ENCODE measurements at places on chromosomes 6 and 20. TPM values are rescaled to one million over a fixed set of nuclear protein-coding genes. Genes with fewer than 3 reads are reported as not detected.

DNA sequence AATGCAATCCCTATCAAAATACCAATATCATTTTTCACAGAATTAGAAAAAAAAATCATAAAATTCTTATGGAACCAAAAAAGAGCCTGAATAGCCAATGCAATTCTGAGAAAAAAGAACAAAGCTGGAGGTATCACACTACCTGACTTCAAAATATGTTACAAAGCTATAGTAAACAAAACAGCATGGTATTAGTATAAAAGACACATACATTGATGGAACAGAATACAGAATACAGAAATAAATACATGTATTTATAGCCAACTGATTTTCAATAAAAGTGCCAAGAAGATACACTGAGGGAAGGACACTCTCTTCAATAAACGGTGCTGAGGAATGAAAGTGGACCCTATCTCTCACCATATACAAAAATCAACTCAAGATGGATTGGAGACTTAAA is 28.7 kb upstream of the AKAP12 start:
- H3K4me1 ChIP-seq: no peaks in the 10 kb centered on the region
- H3K36me3 ChIP-seq: no peaks in the 10 kb centered on the region
- no peak overlapping the region for H3K27ac ChIP-seq
- no peak for DNase-seq

- no peak overlapping the region for H3K4me3 ChIP-seq
- no peaks in the 10 kb centered on the region for H3K27me3 ChIP-seq
- no peaks in the 10 kb centered on the region for H3K36me3 ChIP-seq
Measured at GRCh38 chr6:23633996-23634395, 492.0 kb upstream of the NRSN1 start.

- peak within 1 kb of the TSS; percentile 93 for H3K27ac ChIP-seq
- peak within 1 kb of the TSS; percentile 85 for H3K4me3 ChIP-seq
- no peaks in the 10 kb centered on the region for H3K36me3 ChIP-seq
- DNase-seq: peak; percentile 85
- H3K27me3 ChIP-seq: no peaks in the 10 kb centered on the region
Measured at GRCh38 chr20:62938105-62938888, at the start of gene GID8. GID8 (plus strand) TSS chr20:62938147; CDS start chr20:62941503, 3,356 bp downstream.

DNA sequence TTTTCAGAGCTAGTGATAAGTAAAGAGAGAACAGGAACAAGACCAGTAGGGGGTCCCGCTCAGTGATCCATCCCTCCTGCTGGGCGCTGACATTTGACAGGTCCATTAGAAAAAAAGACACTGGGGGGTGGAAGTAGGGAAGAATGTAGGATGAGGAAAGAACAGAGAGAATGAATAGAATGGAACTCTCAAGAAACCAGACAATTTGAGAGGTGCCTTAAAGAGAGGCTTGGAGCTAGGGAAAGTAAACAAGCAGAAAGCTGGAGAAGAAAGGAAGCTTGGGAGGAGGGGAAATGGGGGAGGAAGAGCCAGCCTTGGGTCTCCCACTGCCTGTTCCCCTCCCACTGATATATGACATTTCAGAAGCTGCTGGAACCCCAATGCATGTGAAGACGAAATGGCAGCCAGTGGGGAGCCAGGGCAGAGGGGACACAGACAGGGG is 8.4 kb downstream of the GABBR1 start:
- no peak overlapping the region for H3K27ac ChIP-seq
- H3K27me3 ChIP-seq: no peaks in the 10 kb centered on the region
- peaks cover 24% of the 10 kb centered on the region for H3K4me1 ChIP-seq
- H3K4me3 ChIP-seq: no peak overlapping the region
- peaks cover 17% of the 10 kb centered on the region for H3K36me3 ChIP-seq

DNA sequence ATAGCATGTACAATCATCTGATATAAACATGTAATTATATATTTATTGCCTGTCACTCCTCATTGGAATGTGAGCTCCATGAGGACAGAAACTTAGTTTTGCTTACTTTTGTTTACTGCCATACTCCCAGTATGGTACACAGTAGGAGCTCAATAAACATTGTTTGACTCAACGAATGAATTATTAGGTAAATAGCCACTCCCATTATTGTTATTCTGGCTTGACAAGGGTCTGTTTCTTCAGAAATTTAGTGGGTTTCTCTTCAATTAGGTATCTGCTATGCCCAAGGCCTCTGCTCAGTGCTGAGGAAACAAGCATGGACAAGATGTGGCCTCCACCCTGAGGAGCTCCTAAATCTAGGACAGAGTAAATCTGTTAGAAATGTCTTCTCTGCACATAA is 6.3 kb downstream of the BCL2L1 start:
- H3K27ac ChIP-seq: peak overlapping the region; percentile 99
- DNase-seq: no peak
- H3K4me3 ChIP-seq: peak overlapping the region; percentile 85
- peaks cover 87% of the 10 kb centered on the region for H3K4me1 ChIP-seq
- no peaks in the 10 kb centered on the region for H3K36me3 ChIP-seq

- no peak for DNase-seq
- H3K4me1 ChIP-seq: peaks cover 17% of the 10 kb centered on the region
- H3K27ac ChIP-seq: no peak overlapping the region
- H3K36me3 ChIP-seq: no peaks in the 10 kb centered on the region
Measured at GRCh38 chr6:111789598-111789997, 83.7 kb downstream of the FYN start.

DNA sequence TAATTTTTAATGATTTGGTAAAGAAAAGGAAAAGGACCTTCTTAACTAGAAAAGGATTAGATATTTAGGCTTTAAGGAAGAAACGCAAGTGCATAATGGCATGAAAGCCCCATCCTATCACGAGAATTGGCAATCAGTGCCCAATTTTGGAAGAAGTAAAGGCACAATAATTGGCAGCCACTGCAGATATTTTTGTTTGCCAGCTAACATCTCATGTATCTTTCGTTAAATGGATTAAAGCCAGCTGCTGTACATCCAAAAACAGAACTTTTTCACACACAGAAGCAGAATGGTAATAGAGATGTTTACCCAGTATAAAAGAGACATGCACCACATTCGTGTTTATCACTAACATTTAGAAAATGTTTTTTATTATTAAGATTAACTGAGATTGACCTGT is 180.3 kb downstream of the C6orf118 start:
- no peak overlapping the region for H3K4me3 ChIP-seq
- H3K36me3 ChIP-seq: no peaks in the 10 kb centered on the region
- DNase-seq: no peak
- H3K4me1 ChIP-seq: no peaks in the 10 kb centered on the region

DNA sequence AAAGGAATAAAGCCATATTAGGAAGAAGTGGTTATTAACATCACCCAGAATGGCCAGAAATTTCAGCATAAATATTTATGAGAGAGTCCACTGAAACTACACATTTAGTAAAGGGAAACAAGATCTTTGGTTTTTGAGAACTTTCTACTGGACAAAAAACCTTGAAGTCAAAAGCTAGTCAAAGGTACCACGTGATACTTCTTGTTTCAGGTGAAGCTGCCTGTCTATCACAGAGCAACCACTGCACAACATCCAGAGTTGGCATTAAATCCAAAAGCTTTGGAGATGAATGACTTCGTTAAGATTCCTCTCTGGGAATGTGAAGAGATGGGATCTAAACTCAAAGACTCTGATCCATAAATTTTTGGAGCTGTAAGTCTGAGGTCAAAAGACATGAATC is 137.0 kb downstream of the KCNQ5 start:
- no peaks in the 10 kb centered on the region for H3K36me3 ChIP-seq
- H3K4me1 ChIP-seq: no peaks in the 10 kb centered on the region
- H3K4me3 ChIP-seq: no peak overlapping the region
- H3K27me3 ChIP-seq: no peaks in the 10 kb centered on the region

DNA sequence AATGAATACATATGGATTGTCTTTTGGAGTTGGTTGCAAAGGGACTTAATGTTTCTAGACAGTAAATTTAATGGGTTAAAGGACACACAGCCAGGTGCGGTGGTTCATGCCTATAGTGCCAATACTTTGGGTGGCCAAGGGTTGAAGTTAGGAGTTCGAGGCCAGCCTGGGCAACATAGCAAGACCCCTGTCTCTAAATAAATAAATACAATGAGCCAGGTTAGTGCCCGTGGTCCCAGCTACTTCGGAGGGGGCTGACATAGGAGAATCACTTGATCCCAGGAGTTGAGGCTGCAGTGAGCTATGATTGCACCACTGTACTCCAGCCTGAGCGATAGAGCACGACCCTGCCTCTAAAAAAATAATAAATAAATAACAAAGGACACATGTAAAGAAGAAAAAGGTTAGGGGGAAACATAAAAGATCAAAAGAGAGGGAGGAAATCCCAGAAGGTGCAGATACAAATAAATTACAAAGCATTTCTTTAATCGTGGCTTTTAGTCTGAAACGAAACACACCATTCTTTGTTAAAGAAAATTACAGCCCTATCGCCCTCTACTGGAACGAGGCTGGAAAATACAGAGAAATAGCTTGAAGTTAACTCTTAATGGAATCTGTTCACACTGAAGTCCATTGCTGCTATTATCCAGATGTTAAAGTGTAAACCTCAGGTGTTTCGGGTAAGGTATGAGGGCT is 42.6 kb upstream of the SCML4 start:
- peaks cover 20% of the 10 kb centered on the region for H3K36me3 ChIP-seq
- no peaks in the 10 kb centered on the region for H3K4me1 ChIP-seq
- no peaks in the 10 kb centered on the region for H3K27me3 ChIP-seq

DNA sequence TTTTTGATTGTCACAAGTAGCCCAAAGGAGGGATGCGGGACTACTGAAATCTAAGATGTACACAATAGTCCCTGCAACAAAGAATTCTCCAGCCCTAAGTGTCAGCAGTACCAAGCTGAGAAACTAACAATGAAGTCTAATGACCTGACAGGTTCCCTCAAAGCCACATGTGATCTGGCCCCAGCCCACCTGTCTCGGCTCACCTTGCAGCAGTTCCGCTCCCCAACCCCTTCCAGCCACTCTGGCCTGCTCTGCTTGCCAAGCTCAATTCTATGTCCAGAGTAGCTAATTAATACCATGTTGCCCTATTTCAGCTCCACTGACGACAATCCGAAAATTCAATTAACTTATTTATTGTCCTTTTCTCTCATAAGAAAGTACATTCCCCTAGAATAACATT is 72.1 kb downstream of the ZMYND8 start:
- no peaks in the 10 kb centered on the region for H3K27me3 ChIP-seq
- peaks cover 97% of the 10 kb centered on the region for H3K36me3 ChIP-seq

- no peak overlapping the region for H3K27ac ChIP-seq
- no peak for DNase-seq
Measured at GRCh38 chr20:63502671-63503172, 3.8 kb upstream of the EEF1A2 start.

GRCh38 chr6:15505463-15505918 is 157.3 kb downstream of the DTNBP1 start:
- H3K27ac ChIP-seq: peak overlapping the region; percentile 29
- H3K36me3 ChIP-seq: peaks cover 2% of the 10 kb centered on the region
- H3K4me3 ChIP-seq: no peak overlapping the region

- peaks cover 45% of the 10 kb centered on the region for H3K4me1 ChIP-seq
- H3K4me3 ChIP-seq: no peak overlapping the region
- H3K36me3 ChIP-seq: no peaks in the 10 kb centered on the region
- no peaks in the 10 kb centered on the region for H3K27me3 ChIP-seq
Measured at GRCh38 chr6:6694825-6695624, 106.5 kb downstream of the LY86 start.

DNA sequence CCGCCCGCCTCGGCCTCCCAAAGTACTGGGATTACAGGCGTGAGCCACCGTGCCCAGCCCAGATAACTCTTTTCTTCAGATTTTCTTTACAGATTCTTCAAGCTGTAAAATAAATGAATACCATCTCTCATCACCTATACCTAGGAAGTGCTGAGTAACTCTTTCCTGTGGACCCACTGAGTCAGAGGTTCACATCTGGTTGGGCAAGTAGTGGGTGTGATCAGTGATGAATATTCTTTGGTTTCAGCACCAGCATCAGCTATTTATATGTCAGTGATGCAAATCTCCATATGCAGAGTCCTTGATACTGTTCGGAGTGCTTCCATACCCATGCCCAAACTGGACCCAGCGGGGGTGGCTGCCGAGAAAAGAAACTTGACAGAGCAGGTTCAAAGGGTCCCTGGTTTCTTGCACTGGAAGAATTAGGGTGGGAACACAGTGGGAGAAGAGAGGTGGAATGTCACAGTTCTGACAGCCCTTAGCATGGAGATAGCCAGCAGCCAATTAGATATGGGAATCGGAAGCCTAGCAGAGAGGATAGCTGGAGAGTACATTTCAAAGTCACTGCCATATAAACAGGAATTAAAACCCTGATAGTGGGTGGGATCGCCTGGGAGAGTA is 64.9 kb upstream of the DDR1 start:
- no peaks in the 10 kb centered on the region for H3K36me3 ChIP-seq
- H3K27ac ChIP-seq: peak overlapping the region; percentile 6
- H3K4me3 ChIP-seq: no peak overlapping the region
- no peak for DNase-seq
- no peaks in the 10 kb centered on the region for H3K27me3 ChIP-seq

DNA sequence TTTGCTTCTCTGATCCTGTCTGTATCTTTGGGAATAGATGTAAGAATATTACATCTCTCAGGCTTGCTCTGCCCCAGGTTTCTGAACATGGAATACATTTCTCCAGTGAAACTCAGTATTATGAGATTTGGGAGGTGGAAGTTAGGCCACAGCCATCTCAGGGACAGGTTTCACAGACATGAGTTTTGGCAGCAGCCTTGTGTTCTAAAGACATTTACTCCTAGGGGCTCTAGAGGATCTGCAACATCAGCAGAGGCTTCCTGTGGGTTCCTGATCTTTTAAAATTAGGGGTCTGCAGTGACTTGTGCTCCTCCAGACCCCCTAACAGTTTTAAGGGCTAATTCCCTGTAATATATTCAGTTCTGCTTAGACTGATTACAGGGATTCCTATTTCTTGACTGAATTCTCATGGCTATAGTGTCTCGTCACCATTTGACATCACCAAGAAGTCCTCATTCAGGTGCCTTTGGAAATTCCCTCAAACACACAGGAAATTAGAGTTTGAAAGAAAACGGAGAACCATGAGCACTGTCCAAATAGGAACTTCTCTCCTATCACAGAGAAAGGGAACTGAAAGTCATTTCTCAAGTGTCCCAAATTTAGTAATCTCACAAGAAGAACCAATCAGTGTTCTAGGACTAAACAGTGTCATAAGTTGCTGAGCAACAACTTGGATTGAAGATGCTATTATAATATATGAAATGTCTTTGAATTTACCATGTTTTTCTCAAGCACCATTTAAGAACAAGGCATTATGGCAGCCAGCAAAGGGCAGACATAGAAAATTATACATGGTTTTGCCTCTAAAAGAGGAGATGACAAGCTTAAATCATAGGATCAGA is 2.5 kb upstream of the HLA-DRA start:
- H3K4me3 ChIP-seq: no peak overlapping the region
- H3K4me1 ChIP-seq: peaks cover 13% of the 10 kb centered on the region
- no peaks in the 10 kb centered on the region for H3K27me3 ChIP-seq
- H3K36me3 ChIP-seq: no peaks in the 10 kb centered on the region
- no peak for DNase-seq
- peak overlapping the region; percentile 83 for H3K27ac ChIP-seq

CYB5R4 gene
- total RNA-seq: 25.8 TPM

MATN4 gene
- total RNA-seq: 0.44 TPM

CALHM4 gene
- not detected for total RNA-seq

DPPA5 gene
- not detected for total RNA-seq

MOG gene
- not detected for total RNA-seq

KCNS1 gene
- 4.7 TPM for total RNA-seq

MYL9 gene
- 153 TPM for total RNA-seq

ZNF391 gene
- 2.8 TPM for total RNA-seq

ADGRF5 gene
- total RNA-seq: 178 TPM

MAS1 gene
- total RNA-seq: not detected

LYRM2 gene
- 7.3 TPM for total RNA-seq

KIF25 gene
- total RNA-seq: not detected

COL20A1 gene
- not detected for total RNA-seq

TXNDC5 gene
- total RNA-seq: 156 TPM

All from upper lobe of left lung (tissue), 6 donors.